Hippocampal formation (tissue), 2 donors: ENCODE measurements at places on chromosomes 4 and X.

GRCh38 chrX:29419774-29420553 is 795.4 kb upstream of the MAGEB2 start:
- no peak for DNase-seq

GRCh38 chr4:105426187-105426897 is 47.5 kb downstream of the PPA2 start:
- no peak for DNase-seq

DNA sequence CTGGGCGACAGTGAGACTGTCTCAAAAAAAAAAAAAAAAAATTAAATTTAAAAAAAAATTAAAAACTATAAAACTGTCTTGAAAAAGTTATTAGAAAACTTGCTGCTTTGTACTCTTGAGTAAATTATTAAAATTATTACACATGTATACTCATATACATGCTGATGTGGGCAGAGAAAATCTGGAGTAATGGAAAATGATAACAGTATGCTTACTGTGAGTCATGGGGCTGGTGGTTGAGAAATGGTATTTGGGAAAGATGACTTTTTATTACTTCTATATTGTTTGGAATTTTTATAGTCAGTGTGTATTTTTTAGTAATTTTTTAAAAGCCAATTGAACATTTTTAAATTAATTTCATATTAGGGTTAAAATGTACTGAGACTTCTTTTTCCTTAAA is 7.5 kb downstream of the YY2 start:
- no peak for DNase-seq

GRCh38 chr4:90127223-90127705 is at the start of gene CCSER1:
Gene CCSER1, plus strand, starts transcription at chr4:90127394.
- DNase-seq: peak; percentile 15

DNA sequence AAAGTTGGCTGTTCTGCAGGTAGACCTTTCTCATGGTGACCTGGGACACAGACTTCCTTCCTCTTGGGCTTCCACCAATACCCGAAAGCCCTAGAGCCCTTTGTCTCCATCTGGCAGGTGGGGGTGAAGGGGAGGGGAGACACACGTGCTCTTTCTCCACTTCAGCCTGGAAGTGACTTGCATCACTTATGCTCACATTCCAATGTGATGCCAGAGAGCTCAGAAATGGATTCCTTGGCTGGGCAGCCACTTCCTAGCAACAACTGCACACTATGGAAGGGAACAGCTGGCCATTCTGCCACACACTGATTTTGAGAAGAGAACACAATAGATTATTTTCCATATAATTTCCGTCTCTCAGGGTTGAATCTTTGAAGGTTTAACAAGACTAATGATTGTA is 36.3 kb downstream of the C4orf51 start:
- no peak for DNase-seq

- no peak for DNase-seq
Measured at GRCh38 chr4:155738548-155738947, 20.3 kb upstream of the GUCY1B1 start.

GRCh38 chr4:128606173-128606572 is 203.3 kb upstream of the JADE1 start:
- no peak for DNase-seq

DNA sequence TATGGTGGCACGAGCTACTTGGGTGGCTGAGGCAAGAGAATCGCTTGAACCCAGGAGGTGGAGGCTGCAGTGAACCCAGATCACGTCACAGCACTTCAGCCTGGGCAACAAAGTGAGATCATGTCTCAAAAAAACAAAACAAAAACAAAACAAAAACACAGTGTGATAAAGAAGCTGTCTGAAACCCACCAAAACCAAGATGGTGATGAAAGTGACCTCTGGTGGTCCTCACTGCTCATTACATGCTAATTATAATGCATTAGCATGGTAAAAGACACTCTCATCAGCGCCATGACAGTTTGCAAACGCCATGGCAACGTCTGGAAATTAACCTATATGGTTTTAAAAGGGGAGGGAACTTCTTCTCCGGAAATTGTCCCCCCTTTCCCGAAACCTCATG is 29.4 kb upstream of the OPHN1 start:
- DNase-seq: peak; percentile 3

DNA sequence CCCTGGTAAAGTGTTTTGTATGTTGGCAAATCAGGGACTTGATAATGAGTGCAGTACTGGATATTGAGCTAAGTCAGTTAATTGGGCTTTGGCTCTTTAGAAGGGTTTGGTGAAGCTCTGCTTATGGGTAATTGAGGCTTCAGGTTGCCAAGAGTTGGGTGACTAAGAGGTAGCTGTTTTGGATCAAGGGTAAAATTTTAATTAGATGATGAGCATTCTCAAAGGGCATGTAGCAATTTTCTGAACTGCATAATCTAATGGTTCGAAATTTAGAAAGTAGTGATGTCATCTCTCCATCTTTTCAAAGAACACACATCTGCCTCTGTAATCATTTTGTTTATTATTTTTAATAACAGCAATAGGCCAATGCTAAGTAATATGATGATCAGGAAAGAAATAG is 5.5 kb upstream of the TRIM2 start:
- no peak for DNase-seq

DNA sequence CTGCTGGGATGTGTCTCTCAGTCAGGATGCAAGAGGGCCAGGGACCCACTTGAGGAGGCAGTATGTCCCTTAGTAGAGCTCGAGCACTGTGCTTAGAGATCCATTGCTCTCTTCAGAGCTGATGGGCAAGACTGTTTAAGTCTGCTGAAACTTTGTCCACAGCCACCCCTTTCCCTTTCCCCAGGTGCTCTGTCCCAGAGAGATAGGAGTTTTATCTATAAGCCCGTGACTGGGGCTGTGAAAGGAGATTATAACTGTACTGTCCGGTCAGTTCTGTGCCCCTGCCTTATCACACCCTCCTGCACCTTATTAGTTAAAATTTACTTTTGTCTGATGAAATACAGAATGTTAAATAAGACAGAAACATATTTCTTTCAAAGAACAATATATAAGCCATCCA is 378.4 kb downstream of the PABPC4L start:
- DNase-seq: no peak

DNA sequence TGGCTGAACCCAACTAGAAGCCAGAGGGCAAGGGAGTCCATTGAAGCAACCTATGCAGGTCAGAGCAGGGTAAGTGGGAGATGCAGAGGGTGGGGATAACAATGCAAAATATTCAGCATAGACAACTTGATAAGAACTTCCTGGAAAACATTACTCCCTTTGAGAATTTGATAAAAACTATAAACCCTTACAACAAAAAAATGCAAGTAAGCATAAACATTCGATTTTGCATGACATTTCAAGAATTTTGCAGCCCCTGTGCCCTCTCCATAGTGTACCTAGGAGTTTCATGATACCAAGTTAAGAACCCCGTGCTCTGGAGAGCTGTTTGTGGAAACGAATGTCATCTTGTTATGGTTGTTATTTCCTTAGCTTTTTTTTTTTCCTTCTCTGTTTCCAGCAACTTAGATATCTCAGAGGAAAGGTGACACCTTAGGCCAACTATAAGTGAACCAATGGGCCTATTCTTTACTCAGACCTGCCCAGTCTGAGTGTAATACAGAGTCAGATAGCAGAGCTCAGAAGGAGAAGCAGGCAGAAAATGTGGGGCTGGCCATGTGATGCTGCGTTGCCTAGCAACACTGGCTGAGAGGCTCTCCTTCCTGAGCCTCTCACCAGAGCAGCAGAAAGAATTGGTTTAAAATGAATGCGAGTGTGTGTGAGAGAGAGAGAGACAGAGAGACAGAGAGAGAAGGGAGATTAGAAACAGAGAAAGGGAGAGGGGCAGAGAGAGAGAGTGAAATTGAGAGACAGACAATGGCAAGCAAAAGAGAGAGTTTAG is 36.7 kb upstream of the GABRQ start:
- peak; percentile 11 for DNase-seq

DNA sequence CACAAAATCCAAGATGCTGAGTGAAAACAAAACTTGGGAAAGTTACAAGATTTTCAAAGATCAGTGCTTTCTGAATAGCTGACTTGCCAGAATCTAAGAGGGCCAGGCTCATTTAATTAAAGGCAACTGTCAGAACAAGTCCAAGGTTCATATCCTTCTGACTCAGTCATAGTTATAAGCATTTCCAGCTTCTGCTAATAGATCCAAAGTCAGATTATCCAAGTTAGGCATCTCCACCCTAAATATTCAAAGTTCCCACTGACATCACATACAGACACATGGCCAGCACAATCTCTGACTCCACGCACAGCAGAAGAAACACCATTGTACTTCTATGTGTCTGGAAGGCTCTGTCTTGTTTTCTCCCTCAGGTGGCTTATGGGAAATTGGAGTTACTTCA is 41.8 kb downstream of the GASK1B start:
- DNase-seq: no peak

GRCh38 chr4:156596706-156597329 is 374.8 kb downstream of the PDGFC start:
- no peak for DNase-seq

DNA sequence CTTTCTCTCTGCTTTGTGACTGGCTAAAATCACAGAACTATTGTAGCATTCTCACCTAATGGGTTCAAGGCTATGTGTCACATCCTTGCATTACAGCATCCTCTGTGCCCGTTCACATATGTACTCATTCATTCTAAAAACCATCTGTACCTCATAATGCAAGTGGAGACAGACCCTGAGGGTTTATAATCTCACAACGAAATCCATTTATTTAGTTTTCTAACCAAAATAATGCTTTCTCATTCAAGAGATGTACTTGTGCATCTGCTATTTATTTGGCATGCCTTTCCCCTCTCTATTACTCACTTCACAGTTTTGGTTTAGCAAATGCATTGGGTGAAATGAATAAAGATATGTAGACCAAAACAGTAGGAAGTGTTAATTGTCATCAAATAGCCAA is 261.5 kb downstream of the DCHS2 start:
- DNase-seq: no peak

DNA sequence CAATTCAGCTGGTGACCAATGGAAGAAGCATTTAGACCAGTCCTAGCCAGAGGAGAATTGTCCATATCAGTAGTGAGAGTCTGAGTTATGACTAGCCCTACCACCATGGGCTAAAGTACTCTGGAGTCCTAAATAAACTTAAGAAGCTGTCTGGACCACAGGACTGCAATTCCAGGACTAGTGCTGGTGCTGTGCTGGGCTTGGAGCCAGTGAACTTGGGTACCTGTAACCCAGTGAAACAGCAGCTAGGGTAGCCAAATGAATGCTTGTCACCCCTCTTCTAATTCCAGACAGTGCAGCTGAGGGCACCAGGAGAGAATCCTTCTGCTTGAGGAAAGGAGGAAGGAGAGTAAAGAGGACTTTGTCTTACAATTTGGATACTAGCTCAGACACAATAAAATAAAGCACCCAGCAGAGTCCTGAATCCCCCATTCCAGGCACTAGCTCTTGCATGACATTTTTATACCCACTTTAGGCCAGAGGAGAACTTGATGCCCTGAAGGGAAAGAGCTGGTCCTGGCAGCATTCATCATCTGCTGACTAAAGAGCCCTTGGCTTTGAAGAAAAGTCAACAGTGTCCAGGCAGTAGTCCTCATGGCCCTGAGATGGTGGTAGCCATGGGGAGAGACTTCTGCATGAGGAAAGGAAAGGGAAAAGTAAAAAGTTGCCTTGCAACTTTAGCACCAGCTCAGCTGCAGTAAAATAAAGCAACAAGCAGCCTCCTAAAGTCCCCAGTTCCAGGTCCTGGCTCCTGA is 2675.7 kb downstream of the PCDH7 start:
- DNase-seq: no peak

GRCh38 chrX:97402903-97403302 is 519.2 kb downstream of the RPA4 start:
- DNase-seq: no peak

GRCh38 chr4:81040012-81040659 is 9.6 kb downstream of the BMP3 start:
- peak; percentile 18 for DNase-seq

DNA sequence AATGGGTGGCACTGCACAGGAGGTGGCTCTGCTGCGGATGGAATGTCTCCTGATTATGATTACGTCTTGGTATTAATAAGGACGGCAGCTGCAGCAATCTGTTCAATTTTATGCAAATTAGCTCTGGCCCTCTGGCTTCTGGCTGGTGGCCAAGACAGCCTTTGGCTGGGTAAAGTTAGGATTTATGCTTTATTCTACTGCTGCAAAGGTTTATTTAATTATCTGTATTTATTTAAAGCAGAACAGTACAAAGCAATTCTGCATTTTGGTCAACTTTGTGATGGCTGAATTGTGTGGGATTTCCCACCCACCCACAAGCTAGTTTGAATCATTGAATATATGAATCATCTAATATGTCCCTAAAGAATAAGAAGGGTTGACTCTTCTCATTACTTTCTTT is 745.6 kb upstream of the FAM241A start:
- DNase-seq: no peak

- no peak for DNase-seq
Measured at GRCh38 chrX:10833299-10834169, 213.1 kb upstream of the MID1 start.

- no peak for DNase-seq
Measured at GRCh38 chrX:49174723-49175122, 3.0 kb downstream of the PLP2 start.

DNA sequence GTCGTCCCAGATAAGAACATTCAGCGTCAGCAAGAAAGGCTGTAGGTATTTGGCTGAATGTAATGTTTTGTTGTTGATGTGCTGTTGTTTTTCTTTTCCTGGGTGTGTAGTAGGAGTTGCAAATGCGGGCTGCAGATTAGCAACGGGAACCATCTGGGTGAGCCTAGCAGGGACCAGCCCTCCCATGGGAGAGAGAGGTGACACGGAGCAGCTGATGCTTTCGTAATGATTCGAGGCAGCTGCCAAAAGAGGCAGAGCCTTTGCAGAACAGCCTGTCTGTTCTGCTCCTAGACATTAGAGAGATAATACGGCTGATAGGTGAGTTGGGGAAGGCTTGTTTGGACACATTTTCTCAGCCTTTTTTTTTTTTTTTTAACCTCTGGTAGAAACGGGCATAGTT is 25.3 kb downstream of the ARSF start:
- DNase-seq: peak; percentile 0

DNA sequence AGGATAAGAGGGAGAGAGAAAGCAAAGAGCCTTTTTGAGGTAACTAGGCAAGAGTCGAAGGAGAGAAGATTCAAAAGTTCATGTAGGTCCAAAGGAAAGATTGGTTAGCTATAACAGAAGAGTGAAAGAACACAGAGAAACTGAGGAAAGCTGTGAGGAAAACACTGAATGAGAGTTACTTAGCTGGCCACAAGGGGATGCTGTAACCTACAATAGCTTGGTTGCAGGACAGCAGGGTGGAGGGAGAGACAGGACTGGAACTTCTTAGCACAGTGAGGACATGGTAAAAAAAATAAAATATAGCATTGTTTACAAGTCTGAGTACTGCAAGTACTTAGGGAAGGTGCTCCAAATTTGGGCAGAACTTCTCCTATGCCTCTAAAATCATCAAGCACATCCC is 48.3 kb downstream of the RAI2 start:
- no peak for DNase-seq

- DNase-seq: no peak
Measured at GRCh38 chr4:81398379-81398778, 73.3 kb downstream of the RASGEF1B start.

DNA sequence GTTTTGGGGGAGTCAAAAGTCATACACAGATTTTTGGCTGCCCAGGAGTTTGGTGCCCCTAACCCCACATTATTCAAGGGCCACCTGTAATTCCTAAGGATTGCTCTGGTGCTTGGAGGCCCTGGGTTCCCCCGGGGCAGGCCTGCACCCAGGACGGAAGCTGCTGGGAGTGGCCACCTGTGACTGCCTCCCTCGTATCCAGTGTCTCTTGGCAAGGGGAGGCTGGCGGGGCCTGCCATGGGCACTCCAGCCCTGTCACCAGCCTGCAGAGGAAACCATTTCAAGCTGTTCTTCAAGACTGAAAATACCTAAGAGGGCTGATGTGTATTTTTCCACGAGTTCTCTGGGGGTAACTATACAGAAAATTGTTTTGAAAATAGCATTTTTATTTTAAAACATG is 24.5 kb upstream of the GPR78 start:
- DNase-seq: no peak

GRCh38 chr4:162229670-162230069 is 65.9 kb upstream of the FSTL5 start:
- no peak for DNase-seq
